ENCODE measurements at places on chromosomes 6 and 20.

- no peak for DNase-seq
Observed at GRCh38 chr20:47577314-47577713, 75.6 kb downstream of the NCOA3 start.

DNA sequence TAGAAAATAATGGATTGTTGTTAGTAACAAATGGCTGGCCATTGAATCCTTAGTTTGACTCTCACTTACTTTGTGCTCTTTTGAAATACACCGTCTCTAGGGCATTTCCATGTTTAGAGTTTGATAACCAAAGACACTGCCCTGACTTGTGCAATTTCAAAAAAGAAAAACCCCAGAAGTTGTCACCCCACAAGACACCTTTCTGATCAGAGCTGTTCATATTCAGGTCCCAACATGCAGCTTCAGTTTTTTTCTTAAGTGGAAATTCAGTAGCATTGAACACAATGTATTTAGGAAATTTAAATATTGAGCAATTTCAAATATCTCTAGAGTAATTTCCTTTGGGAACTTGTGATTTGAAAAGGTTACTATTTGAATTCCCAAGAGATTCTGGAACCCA, 19.4 kb downstream of the CRYBG1 start:
- DNase-seq = no peak

DNA sequence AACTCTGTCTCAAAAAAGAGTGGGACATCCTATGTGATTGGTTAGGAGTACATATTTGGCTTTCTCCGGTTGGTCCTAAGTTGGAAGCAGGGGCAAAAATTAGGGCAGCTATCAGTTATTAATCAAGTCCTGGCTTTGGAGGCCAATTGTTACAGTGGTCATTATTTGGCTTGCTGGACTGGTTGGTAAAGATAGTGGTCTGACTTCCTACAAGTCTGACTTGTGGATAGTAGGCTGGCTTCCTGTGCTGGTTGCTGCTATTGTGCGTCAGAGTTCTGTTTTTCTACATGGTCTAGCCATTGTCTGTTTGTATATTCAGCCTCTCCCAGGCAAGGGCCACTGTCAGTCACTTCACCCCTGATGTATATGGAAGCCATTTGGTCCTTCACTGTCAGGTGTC, 7.0 kb downstream of the ACOT8 start:
- DNase-seq = no peak

DNA sequence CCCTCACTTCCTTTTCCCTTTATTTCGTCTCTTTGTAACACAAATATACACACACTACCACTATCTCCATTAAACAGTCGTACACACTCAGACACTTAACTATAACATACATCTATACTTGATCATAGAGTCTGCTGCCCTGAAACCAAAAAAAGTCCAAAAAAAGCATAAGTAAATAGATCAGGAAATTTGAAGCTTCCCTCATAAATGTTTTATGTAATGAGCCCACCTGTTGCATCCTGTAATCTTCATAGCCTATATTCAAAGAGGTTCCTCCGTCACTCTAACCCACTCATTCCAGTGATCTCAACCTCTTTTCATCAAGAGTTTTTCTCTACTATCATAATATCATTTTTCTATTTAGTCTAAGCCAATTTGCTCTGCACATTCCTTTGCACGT, 6.9 kb upstream of the OR12D2 start:
- no peak for DNase-seq

Measured in stimulated activated CD8-positive, alpha-beta memory T cell treated with anti-CD3 and anti-CD28 coated beads, Interleukin-4, amount 100 ng/mL, for 1 hour (primary cell).